HS-5 (cell line): ENCODE measurements at places on chromosomes 4 and X.

- no peak for DNase-seq
Observed at GRCh38 chr4:101157415-101158133, 189.8 kb downstream of the PPP3CA start.

- DNase-seq, result no peak
Observed at GRCh38 chr4:123110147-123110546, 187.8 kb upstream of the NUDT6 start.

GRCh38 chrX:18441780-18442367 lies 16.5 kb downstream of the CDKL5 start:
- no peak for DNase-seq

GRCh38 chr4:95243892-95244291 lies 304.9 kb downstream of the UNC5C start:
- DNase-seq, result no peak

GRCh38 chr4:85701861-85702321 lies 226.9 kb downstream of the ARHGAP24 start:
- no peak for DNase-seq

- DNase-seq, result peak; percentile 96
Observed at GRCh38 chr4:76781698-76782595, 116.0 kb downstream of the SOWAHB start.

- peak; percentile 90 for DNase-seq
Observed at GRCh38 chr4:150237110-150237872, 159.0 kb downstream of the DCLK2 start.

DNA sequence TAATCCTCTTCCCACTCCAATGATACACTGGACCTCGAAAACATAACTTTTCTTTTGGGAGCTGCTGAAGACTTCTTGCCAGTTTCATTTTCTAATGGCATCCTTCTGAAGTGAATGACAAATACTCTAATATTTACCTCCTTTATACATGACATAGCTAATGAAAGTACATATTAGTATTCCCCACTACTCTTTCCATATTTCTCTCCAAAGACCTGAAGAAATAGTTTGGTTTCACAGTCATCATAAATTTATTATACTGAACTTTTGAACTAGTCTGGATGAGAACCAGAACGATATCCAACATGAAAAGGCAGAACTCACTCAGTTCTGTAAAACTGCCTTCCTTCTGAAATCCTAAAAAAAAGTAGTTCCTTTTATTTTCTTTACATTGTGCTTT lies 139.1 kb downstream of the GPC3 start:
- no peak for DNase-seq

- no peak for DNase-seq
Observed at GRCh38 chr4:26192899-26193869, 127.6 kb upstream of the RBPJ start.

- DNase-seq, result peak; percentile 64
Observed at GRCh38 chrX:49184294-49185281, 1.6 kb downstream of the PRICKLE3 start.

GRCh38 chrX:118727686-118728339 lies 407 bp downstream of the IL13RA1 start:
- DNase-seq, result no peak

DNA sequence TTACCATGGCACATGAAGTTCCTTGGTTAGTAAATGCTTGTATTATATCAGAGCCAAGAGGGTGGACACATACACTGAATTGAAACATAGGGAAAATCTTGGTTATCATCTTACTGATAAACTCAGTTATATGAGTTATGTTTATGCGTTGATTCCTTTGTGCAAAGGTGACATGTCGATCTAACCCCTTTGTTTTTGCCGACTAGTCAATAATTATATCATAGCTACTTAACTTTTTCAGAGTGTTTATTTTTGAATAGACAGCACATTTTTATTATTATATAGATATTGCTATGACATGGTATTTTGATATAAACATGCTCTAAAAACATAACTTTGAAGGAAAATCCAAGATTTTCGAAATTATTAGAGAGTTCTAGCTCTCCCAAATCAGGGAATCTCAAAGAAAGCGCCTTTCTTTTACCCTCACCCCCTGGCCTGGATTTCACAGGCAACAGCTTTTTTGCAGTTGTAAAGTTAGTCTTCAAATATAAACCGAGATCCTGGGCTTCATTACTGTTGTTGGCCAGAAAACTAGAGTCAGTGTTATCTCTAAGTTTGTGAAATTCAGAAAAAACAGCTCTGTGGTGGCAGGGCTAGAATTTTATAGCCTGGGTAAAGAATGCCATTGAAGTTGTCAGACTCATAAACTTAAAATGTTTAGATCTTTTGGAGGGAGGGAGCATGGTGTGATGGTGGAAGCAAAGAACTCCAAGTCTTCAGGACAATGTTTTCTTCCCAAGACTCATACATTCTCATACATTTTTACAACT lies 45.8 kb upstream of the PITX2 start:
- DNase-seq, result no peak

GRCh38 chrX:53241558-53241957 lies 16.6 kb upstream of the KDM5C start:
- no peak for DNase-seq

GRCh38 chr4:178752954-178753525 lies 1310.8 kb upstream of the AGA start:
- DNase-seq, result no peak

DNA sequence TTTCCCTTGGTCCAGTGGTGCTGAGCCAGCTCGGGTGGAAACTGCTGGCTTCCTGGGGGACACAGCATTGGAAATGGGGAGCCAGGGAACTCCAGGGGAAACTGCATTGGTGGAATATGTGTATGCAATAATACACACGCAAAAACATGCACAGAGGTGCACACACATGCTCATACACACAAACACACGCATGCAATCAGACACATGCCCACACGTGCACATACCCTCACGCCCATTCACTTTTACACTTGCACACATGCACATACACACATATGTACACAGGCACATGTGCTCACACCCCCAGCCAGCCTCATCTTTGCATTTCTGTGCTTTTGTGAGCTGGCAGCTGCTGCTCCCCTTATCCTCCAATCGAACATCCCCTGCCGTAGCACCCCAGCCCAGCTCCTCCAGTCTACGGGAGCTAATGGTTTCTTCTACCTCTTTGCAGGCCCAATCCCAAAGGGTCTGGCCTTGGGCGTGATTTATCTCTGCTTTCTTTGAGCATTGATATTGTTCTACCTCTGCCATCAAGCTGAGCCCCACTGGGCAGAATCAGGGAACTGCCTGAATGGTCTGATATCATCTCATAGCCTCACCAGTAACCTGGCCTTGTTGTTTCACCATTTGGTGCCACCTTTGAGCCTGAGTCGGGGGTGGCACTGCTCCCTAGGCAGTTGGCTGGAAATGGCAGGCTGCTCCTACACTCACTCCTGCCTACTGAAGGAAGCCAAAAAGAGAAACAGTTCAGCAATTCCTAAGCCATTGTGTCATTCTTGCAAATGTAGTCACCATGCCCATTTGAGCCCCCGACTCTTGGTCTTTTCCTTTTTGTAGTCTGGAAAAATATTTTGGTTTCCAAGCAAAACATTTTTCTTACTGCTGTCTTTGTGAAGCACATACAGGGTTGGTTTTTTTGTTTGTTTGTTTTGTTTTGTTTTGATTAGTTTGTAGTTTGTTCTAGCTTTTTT lies 104.4 kb upstream of the MAMLD1 start:
- DNase-seq, result no peak

GRCh38 chr4:57430726-57431125 lies 320.5 kb upstream of the IGFBP7 start:
- no peak for DNase-seq

GRCh38 chr4:31518796-31519250 lies 798.7 kb downstream of the PCDH7 start:
- peak; percentile 63 for DNase-seq
